T-helper 17 cell (primary cell): ENCODE measurements at places on chromosomes 3 and 15.
A peak's percentile ranks its signal among the peaks of the same experiment; 100 is the strongest.

DNA sequence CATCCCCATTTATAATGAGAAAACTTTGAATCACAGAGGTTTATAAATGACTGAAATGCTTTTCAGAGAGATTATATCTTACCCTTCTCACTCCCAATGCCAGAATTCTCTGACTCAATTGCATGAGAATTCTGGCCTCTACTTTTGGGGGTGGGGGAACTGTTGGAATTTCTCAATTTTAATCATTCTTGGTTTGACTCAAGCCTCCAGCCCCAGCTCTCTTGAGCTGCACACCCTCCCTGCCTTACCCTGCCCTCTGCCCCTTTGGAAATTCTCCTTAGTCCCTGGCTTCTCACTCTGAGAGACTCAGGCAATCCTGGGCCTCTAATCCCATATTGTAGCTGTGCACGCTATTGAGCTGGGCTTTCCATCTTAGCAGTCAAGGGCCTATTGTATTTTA is 44.2 kb downstream of the ZNF589 start:
- no peak for DNase-seq

- DNase-seq, result no peak
These were observed 514.7 kb upstream of the SGO1 start for GRCh38 chr3:20700714-20701113.

DNA sequence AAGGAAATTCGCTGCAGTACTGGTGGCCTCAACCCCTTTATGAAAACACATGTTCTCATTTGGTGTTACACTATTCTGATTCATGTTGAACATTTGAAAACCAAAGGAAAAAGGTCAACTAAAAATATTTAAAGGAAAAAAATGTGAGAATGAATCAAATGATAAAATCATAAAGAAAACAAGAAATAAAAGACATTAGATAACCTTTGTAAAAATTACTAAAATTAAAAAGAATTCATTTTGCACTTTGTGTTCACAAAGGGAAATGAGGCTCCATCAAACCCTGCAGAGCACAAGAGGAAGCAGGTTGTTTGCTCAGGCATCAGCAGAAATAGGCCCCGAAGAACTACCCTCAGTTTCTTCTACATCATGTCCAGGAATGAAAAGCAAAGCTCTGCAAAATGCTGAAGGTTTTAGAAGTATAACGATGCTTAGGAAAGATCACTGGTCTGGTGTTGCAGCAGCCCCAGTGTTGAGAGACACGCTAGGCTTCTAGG is 41.2 kb downstream of the MAP4 start:
- DNase-seq, result no peak

DNA sequence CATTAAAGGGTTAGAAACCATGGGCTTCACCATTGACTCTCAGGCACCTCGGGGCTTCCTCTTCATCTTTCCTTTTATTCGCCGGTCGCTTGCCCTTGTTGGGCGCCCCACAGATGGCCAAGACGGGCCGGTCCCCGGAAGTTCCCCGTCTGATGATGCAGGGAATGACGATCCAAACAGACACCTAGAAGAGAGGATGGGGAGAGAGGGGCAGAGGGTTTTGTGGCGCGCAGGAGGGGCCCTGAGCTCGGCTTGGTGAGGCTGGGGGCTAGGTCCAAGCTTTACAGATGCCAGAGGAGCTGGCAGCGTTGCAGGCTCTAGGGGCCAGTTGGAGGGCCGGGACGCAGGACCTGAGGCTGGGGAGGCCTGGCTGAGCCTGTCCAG is 532 bp upstream of the ESYT3 start:
- no peak for DNase-seq

- no peak for DNase-seq
These were observed 277.7 kb upstream of the ZNF717 start for GRCh38 chr3:76063019-76063418.

DNA sequence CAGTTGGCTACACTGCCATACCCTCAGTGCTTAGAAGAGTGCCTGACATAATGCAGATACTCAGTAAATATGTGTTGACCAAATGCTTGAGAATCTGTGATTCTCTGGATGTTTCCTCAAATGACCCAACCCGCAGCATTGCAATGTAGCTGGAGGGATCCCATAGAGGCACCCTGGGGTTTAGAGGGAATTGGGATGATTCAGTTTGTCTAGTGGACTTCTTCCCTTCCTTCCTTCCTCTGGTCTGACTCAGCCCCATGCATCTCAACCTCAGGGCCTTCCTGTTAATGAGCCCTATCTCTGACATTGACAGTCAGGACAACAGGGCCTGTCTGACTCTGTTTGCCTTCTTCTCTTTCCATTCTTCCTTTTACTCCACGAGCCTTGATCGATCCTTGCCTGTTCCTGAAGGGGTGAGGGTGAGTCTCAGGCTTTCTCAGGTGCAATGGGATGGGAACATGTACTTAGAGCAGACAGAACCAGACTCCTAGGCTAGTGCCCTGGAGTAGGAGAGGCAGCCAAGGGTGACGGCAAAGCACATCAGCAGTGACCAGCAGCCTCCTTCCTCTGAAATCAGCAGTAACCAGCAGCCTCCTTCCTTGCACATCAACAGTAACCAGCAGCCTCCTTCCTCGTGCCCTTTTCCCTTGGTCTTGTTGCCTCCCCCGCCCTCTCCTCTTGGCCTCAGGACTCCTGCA is 78.2 kb downstream of the DGKG start:
- no peak for DNase-seq

- DNase-seq, result no peak
These were observed 929.5 kb upstream of the ROBO1 start for GRCh38 chr3:80697291-80697690.

- DNase-seq, result no peak
These were observed 91.0 kb downstream of the IGSF11 start for GRCh38 chr3:118943597-118943996.

DNA sequence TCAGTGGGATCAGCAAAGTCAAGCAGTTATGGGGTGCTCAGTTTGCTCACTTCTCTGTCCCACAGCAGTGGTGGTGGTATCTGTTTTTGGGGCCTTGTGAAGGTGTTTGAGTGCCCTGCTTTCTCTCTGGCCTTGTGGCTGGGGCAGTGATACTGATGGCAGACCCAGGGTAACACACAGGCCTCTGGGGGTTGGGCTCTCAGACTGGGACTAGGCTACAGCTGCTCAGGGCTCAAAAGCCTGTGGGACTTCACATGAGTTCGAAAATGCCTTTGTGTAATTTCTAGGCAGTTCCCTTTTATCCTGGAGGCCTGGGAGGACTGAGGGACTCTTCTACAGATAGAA is 75.3 kb downstream of the STXBP5L start:
- no peak for DNase-seq

DNA sequence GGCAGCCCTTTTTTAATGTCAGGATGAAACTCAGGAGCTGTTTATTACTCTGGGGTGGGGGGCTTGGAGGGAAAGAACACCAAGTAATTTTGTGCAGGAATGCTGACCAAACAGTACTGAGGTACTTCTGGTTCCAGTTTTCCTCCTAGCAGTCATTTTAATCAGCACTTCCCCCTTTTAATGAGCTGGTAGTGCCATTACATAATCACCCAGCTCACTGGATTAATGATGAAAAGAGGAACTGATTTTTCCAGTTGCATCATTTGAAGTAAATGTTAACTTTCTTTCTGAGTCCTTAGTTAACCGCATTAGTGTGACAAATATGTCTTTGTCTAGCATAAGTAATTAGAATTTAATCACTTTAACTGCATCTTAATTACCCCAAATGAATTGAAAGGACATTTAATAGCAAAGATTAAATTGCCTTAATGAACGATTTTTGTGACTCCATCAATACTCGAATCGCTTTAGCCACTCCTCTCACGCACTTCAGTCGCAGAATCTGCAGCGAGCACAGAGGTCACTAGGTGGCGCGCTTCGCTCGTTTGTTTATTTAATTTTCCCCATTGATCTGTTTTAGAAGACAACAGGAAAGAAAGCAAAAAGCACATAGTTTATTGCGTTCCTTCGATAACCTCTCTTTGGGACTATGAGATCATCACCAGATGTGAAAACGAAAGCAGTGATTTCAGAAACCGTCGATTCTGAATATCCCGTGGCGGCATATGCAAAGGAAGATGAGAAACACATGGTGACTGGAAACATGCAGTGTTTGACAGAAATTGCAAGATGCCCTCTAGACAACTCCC is 9.8 kb downstream of the ONECUT1 start:
- peak; percentile 49 for DNase-seq

- DNase-seq, result no peak
These were observed 55.2 kb downstream of the KAT2B start for GRCh38 chr3:20095470-20095869.

DNA sequence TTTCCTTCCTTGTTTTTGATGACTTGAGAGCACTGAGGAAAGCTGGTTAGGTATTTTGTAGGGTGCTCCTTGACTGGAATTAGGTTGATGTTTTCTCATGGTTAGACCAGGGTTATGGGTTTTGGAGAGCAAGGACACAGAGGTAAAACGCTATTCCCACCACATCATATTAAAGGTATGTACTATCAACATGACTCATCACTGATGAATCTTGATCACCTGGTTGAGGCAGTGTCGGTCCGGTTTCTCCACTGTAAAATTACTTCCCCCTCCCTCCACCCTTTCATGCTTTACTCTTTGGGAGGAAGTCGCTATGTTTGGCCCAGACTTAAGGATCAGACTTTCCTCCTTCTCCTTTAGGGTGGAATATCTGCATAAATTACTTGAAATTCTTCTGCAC is 201.6 kb downstream of the EDEM1 start:
- DNase-seq, result no peak

DNA sequence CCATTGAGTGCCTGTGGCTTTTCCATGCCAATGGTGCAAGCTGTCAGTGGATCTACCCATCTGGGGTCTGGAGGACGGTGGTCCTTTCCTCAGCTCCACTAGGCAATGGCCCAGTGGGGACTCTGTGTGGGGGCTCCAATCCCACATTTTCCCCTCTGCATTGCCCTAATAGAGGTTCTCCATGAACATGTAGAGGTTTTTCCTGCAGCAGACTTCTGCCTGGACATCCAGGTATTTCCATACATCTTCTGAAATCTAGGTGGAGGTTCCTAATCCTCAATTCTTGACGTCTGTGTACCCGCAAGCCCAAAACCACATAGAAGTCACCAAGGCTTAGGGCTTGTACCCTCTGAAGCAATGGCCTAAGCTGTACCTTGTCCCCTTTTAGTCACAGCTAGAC is 703.1 kb downstream of the MCTP2 start:
- no peak for DNase-seq

DNA sequence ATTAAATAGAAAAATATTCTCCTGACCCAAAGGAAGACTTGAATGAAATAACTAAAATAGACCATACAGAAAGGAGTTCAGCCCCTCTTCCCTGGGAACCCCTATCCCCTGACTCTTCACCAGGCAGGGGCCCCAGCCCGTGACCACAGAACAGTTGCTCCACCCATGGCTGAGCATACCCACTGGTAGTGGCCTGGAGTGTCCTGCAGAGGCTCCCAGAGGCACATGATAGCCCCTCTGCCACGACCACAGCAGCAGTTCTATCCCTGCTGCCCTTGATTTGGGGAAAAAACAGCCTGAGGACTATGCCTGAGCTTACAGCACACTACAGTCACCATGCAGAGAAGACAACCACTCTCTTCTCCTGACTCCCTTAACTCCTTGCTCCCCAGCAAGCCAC is 31.8 kb downstream of the TTC14 start:
- no peak for DNase-seq
